Uterus (tissue), 4 donors: ENCODE measurements at places on chromosomes 4 and X. TPM values are rescaled to one million over a fixed set of nuclear protein-coding genes. Genes with fewer than 3 reads are reported as not detected.
A peak's percentile ranks its signal among the peaks of the same experiment; 100 is the strongest.

The SAP30 gene
- 21.9 TPM for total RNA-seq

The CXCL6 gene
- not detected for total RNA-seq

The UGT2B10 gene
- total RNA-seq: not detected

The FAM53A gene
- 3.2 TPM for total RNA-seq

The ADH5 gene
- total RNA-seq: 195 TPM

- no peak for DNase-seq
- H3K27ac ChIP-seq: no peak overlapping the region
- no peaks in the 10 kb centered on the region for H3K4me1 ChIP-seq
- no peak overlapping the region for H3K4me3 ChIP-seq
- H3K27me3 ChIP-seq: no peaks in the 10 kb centered on the region
Observed at GRCh38 chr4:145277011-145277410, 96.6 kb upstream of the OTUD4 start.

GRCh38 chr4:157572284-157572683 lies 351.8 kb downstream of the GRIA2 start:
- no peak overlapping the region for H3K4me3 ChIP-seq
- H3K4me1 ChIP-seq: no peaks in the 10 kb centered on the region
- H3K27me3 ChIP-seq: no peaks in the 10 kb centered on the region
- no peaks in the 10 kb centered on the region for H3K36me3 ChIP-seq
- no peak overlapping the region for H3K27ac ChIP-seq

- H3K4me1 ChIP-seq: no peaks in the 10 kb centered on the region
- no peaks in the 10 kb centered on the region for H3K27me3 ChIP-seq
- DNase-seq: no peak
- no peak overlapping the region for H3K4me3 ChIP-seq
- H3K36me3 ChIP-seq: no peaks in the 10 kb centered on the region
Observed at GRCh38 chrX:21276736-21277433, 97.3 kb upstream of the CNKSR2 start.

- H3K36me3 ChIP-seq: no peaks in the 10 kb centered on the region
- H3K27ac ChIP-seq: no peak overlapping the region
Observed at GRCh38 chrX:110208092-110208491, 109.8 kb downstream of the AMMECR1 start.

DNA sequence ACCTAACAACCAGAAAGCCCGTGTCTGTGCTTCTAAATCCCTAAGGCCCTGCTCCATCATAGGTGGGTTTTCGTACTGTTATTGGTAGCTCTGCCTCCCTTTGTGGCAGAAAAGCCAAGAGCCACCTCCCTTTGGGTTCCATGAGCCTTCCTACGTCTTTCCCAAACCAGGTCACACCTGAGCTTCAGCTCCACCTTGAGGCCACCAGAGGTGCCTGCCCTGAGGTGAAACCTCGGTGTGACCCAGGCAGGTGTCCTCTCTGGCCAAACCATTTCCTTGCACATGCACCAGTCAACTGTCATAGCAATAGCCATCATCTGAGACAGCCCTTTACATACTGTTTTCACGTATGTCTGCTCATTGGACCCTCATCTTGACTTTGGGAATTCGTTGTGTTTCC lies 188.0 kb upstream of the RBPJ start:
- no peaks in the 10 kb centered on the region for H3K36me3 ChIP-seq
- no peaks in the 10 kb centered on the region for H3K27me3 ChIP-seq

- no peaks in the 10 kb centered on the region for H3K4me1 ChIP-seq
- H3K4me3 ChIP-seq: no peak overlapping the region
- no peak for DNase-seq
Observed at GRCh38 chr4:151934766-151935165, 174.0 kb upstream of the GATB start.

DNA sequence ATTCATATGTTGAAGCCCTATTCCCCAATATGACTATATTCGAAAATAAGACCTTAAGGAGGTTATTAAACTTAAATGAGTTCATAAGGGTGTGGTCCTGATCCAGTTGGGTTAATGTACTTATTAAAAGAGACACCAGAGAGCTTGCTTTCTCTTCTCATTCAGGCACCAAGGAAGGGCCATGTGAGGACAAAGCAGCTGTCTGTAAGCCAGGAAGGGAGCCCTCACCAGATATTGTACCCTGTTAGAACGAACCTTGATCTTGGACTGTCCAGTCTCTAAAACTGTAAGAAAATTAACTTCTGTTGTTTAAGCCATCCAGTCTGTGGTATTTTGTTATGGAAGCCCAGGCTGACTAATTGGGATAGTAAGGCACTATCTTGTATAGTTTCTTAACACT lies 9.1 kb upstream of the YTHDC1 start:
- no peak overlapping the region for H3K27ac ChIP-seq
- H3K27me3 ChIP-seq: no peaks in the 10 kb centered on the region
- no peak for DNase-seq
- no peaks in the 10 kb centered on the region for H3K4me1 ChIP-seq
- H3K36me3 ChIP-seq: no peaks in the 10 kb centered on the region

GRCh38 chr4:146522869-146523205 lies 1.1 kb upstream of the SLC10A7 start:
- H3K36me3 ChIP-seq: no peaks in the 10 kb centered on the region
- peak overlapping the region; percentile 83 for H3K27ac ChIP-seq
- DNase-seq: no peak
- peaks cover 4% of the 10 kb centered on the region for H3K4me1 ChIP-seq
- H3K27me3 ChIP-seq: no peaks in the 10 kb centered on the region

DNA sequence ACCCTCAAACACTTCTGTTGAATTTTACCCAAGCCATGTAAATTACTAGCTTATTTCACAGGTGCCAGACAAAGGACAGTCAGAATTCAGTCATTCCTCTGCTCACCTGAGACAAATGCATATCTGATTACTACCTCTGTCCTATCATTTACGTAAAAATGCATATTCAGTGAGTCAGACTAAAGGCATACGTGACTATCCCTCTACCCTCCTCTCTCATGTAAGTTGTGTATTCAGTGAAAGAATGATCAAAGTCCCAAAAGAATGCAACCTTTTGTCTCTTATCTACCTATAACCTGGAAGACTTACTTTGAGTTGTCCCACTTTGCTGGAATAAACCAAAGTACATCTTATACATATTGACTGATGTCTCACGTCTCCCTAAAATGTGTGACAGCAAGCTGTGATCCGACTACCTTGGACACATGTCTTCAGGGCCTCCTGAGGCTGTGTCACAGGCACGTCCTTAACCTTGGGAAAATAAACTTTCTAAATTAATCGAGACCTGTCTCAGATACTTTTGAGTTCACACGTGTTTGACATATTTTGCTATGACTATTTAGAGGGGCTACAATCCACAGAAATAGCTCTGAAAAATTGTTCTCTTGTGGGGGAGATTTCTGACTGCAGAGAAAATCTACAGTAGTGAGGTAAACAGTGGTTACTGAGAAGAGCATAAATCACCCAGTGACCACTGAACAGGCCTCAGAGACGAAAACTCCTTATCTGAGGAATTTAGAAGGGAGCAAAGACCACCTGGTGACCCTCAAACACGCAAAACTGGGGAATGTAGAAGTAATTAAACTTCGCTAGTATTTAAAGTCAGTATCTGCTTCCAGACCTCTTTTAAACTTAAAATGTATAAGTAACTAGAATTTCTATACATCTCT lies 1575.8 kb downstream of the STIM2 start:
- no peaks in the 10 kb centered on the region for H3K36me3 ChIP-seq
- no peaks in the 10 kb centered on the region for H3K27me3 ChIP-seq
- no peak overlapping the region for H3K4me3 ChIP-seq
- DNase-seq: no peak
- no peaks in the 10 kb centered on the region for H3K4me1 ChIP-seq

DNA sequence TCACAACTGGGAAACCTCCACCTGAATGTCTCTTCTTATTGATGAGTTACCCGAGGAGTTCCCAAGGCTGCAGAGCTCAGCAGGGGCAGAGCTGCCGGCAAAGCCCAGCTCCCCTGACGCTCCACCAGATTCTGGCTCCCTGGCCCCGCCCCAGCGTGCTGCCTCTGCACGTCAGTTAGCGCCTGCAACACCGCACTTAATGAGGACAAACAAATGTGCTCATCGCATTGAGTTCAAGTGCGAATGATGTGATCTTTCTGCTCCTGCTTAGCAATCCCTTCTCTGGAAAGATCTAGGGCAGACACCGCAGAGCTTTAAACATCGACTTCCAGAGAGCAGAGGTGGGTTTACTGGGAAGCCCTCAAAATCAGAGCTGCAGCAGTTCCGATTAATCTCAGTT lies 55.5 kb upstream of the FBXW7 start:
- no peaks in the 10 kb centered on the region for H3K4me1 ChIP-seq
- no peak overlapping the region for H3K4me3 ChIP-seq
- no peaks in the 10 kb centered on the region for H3K27me3 ChIP-seq
- no peak overlapping the region for H3K27ac ChIP-seq

DNA sequence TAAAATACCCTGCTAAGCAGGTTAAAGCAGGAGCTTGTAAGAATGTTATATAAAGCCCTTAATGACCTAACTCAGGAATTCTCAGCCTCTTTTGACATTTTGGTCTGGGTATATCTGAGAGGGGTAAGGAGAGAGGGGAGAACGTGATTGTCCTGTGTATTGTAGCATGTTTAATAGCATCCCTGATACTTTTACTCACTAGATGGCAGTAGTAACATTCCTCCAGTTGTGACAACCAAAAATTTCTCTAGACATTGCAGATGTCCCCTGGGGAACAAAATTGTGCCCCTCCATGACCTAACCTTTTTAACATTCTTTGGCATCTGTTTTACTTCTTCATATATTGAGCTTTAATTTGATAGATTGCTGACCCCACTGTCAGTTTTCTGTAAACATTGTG lies 17.9 kb downstream of the SMARCA5 start:
- no peak overlapping the region for H3K27ac ChIP-seq
- no peak overlapping the region for H3K4me3 ChIP-seq
- no peak for DNase-seq
- no peaks in the 10 kb centered on the region for H3K27me3 ChIP-seq
- H3K4me1 ChIP-seq: no peaks in the 10 kb centered on the region

- H3K27me3 ChIP-seq: no peaks in the 10 kb centered on the region
- DNase-seq: no peak
- H3K4me1 ChIP-seq: no peaks in the 10 kb centered on the region
- no peak overlapping the region for H3K4me3 ChIP-seq
Observed at GRCh38 chrX:150032742-150033141, 94.5 kb upstream of the EOLA2 start.

- peaks cover 6% of the 10 kb centered on the region for H3K4me1 ChIP-seq
- H3K27ac ChIP-seq: peak overlapping the region; percentile 94
- H3K27me3 ChIP-seq: no peaks in the 10 kb centered on the region
- DNase-seq: peak; percentile 90
Observed at GRCh38 chrX:107673933-107674479, 45.7 kb downstream of the PRPS1 start.

DNA sequence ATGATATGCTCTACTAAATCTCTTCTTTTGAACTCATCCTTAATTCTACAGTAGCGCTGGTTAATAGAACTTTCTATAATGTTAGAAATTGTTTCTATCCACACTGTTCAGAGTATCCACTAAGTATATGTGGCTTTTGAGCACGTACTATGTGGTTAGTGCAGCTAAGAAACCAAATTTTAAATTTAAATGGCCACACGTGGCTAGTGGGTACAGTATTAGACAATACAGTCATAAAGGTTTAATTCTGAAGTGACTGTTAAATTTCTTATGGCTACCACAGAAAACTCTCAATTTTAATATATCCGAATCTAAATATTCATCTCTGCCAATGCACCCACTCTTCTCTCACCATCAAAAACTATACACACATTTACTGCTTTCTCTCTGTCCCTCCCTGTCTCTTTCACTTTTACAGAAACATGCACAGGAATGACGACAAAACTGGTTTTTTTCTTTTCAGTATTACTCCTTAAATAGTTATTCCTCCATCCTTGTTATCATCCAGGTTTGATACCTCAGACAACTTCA lies 583.9 kb downstream of the KCTD8 start:
- no peaks in the 10 kb centered on the region for H3K36me3 ChIP-seq
- H3K27ac ChIP-seq: no peak overlapping the region
